AG04450 (cell line): ENCODE measurements at places on chromosomes 12 and 14.

- no peak for DNase-seq
These were observed 52.2 kb downstream of the ST8SIA1 start for GRCh38 chr12:22282283-22282682.

- no peak for DNase-seq
These were observed 3.9 kb downstream of the CD163 start for GRCh38 chr12:7499636-7500035.

DNA sequence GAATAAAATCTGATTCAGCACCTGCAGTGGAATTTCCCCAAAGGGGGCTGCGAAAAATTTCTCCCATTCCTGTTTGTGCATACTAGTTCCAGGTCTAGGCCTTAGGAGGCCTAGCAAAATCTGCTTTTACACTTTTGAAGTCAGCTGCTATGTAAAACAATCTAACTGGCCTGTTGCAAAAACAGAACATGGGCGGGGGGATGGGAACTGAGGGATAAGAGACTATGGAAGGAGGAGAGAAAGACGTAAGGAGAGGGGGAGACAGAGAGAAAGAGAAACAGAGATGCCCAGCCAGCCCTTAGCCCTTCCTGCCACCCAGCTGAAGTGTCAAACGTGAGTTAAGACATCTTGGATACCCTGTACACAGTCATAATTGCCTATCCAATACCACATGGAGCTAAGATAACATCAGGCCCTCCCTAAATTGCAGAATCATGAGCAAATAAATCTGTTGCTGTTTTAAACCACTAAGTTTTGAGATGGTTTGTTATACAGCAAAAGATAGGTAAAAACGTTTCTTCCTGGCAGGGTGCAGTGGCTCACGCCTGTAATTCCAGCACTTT, 45.6 kb downstream of the SPTLC2 start:
- no peak for DNase-seq

GRCh38 chr14:105387530-105387922, 10.8 kb upstream of the TEX22 start:
- DNase-seq = no peak

DNA sequence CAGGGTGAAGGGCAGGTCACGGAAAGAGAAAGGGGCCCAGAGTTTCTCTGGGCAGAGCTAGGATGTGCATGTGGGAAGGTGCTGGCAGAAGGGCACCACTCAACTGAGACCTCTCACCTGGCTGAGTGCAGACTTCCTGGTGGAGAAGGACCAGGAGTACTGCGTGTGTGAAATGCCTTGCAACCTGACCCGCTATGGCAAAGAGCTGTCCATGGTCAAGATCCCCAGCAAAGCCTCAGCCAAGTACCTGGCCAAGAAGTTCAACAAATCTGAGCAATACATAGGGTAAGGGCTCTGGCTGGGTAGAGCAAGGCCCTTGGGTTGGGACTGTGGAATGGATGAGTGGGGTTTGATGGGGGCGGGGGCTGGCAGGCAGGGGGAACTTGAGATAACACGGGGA, 5.4 kb upstream of the SMARCD1 start:
- no peak for DNase-seq
